ENCODE measurements at places on chromosomes 16 and 17. TPM values are rescaled to one million over a fixed set of nuclear protein-coding genes. Genes with fewer than 3 reads are reported as not detected.

- no peak for DNase-seq
- no peaks in the 10 kb centered on the region for H3K4me1 ChIP-seq
- no peak overlapping the region for H3K27ac ChIP-seq
- no peaks in the 10 kb centered on the region for H3K27me3 ChIP-seq
- H3K36me3 ChIP-seq, result no peaks in the 10 kb centered on the region
These were observed 44.0 kb downstream of the MYH3 start for GRCh38 chr17:10612957-10613744.

DNA sequence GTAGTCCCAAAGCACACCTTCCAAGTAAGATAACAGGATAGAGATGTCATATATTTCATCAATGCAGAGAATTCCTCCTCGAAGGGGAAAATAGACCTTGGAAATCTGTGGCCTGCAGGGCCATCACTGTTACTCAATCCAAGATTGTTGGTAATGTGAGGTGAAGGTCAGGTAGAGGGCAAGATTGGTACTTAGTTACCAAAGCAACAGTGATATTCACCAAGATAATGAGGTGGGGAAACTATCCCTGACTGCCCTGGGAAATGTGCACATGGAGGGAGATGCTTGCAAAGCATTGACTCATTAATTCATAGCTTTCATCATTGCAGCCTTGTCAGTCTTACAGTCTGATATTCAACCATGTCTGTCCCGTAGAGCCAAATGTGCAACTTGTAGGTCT, 234.1 kb upstream of the MON1B start:
- H3K27ac ChIP-seq, result no peak overlapping the region
- no peaks in the 10 kb centered on the region for H3K36me3 ChIP-seq
- no peaks in the 10 kb centered on the region for H3K27me3 ChIP-seq
- DNase-seq, result no peak
- H3K4me3 ChIP-seq, result no peak overlapping the region
- H3K4me1 ChIP-seq, result no peaks in the 10 kb centered on the region

GRCh38 chr17:78438271-78438691, 59.8 kb downstream of the PGS1 start:
- DNase-seq, result no peak
- H3K4me1 ChIP-seq, result no peaks in the 10 kb centered on the region
- H3K4me3 ChIP-seq, result no peak overlapping the region
- no peak overlapping the region for H3K27ac ChIP-seq

DNA sequence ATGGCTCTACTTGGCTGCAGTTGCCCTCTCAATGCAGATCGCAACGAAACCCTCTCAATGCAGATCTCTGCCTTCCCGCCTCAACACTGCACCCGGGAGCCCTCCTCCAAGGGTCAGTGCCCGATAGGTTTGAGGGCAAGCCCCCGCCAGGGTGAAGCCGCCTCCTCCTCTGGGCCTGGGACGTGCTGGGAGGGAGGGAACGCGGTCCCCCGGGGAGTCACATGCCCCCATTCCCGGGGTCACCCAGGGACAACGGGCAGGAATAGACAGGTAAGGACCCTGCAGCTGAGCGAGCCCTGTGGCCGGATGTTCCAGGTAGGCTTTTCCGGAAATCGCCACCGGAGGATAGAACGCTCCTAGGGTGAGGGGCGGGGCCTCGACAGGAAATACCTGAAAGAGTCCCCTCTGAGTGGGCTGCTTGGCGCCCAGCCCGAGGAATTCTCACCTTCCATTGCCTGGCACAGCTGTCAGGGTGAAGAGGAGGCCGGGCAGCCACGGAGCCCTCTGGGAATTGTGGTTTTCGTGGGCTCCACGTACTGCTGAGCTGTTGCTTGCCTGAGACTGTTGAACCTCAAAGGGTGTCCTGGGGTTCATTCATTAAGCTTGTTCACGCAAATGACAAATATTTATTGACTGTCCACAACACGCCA, 12.8 kb downstream of the ZNF174 start:
- H3K4me3 ChIP-seq, result no peak overlapping the region
- H3K36me3 ChIP-seq, result no peaks in the 10 kb centered on the region
- no peak for DNase-seq
- H3K27ac ChIP-seq, result no peak overlapping the region
- H3K27me3 ChIP-seq, result no peaks in the 10 kb centered on the region
- H3K4me1 ChIP-seq, result no peaks in the 10 kb centered on the region

DNA sequence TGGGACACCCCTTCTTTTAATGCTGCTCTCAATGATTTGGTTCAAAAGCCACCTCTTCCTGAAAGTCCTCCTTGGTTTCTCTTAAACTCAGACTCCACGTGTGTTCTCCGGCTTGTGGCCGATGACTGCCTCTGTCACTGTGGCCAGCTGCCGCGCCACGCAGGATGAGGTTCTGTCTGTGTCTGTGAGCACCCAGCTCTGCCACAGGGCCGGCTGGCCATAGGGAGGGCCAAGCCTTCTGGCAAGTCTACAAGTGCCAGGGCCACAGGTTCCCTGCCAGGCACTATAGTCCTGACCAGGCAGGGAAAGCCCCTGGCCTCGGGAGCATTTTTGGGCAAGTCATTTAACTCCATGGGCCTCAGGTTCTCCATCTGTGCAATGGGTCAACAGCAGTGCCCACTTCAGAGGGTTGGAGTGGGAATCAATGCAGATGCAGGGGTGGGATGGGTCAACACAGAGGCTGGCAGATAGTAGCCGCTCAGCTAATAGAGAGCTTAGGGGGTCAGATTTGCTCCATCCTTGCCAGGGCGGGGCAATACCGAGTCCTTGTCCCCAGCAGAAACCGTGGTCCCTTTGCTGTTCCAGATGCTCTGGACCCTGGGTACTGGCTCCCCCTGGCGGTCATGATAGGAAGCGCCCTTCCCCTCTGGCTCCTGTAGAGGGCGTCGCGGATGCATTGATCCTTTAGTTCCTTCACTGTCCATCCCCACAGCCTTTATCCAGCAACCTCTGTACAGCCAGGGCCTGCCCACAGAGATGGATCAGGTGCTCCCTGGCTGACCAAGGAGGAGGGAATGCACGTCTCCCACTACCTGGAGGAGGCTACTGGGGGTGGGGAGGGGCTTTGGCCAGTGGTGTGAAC, 19.3 kb upstream of the ADGRG3 start:
- peak; percentile 52 for DNase-seq
- H3K36me3 ChIP-seq, result no peaks in the 10 kb centered on the region
- no peaks in the 10 kb centered on the region for H3K27me3 ChIP-seq
- H3K27ac ChIP-seq, result peak overlapping the region; percentile 13
- no peak overlapping the region for H3K4me3 ChIP-seq

DNA sequence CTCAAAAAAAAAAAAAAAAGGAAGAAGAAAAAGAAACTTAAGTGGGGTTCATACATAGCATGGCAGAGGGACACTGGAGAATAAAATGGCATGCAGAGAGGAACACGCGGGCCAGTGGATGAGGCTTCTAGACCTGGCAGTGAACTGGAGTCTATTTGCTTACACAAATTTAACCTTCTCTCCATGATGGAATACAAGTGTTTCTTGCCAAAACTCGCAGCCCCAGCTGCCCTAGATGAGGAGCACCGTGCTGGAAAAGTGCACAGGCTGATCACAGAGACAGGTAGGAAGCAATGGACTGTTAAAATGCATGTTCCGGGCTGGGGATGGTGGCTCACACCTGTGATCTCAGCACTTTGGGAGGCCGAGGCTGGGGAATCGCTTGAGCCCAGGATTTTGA, 9.3 kb downstream of the SSTR2 start:
- H3K27me3 ChIP-seq, result no peaks in the 10 kb centered on the region
- no peaks in the 10 kb centered on the region for H3K36me3 ChIP-seq
- no peak for DNase-seq
- no peaks in the 10 kb centered on the region for H3K4me1 ChIP-seq
- no peak overlapping the region for H3K4me3 ChIP-seq

- no peak overlapping the region for H3K27ac ChIP-seq
- H3K4me3 ChIP-seq, result peak overlapping the region; percentile 60
- no peak for DNase-seq
- H3K36me3 ChIP-seq, result no peaks in the 10 kb centered on the region
- H3K27me3 ChIP-seq, result no peaks in the 10 kb centered on the region
- peaks cover 37% of the 10 kb centered on the region for H3K4me1 ChIP-seq
These were observed 2.3 kb upstream of the NT5M start for GRCh38 chr17:17300624-17301568.

GRCh38 chr17:78993241-78993956, 13.7 kb upstream of the LGALS3BP start:
- H3K36me3 ChIP-seq, result peaks cover 13% of the 10 kb centered on the region
- H3K4me3 ChIP-seq, result no peak overlapping the region
- no peaks in the 10 kb centered on the region for H3K27me3 ChIP-seq
- H3K4me1 ChIP-seq, result no peaks in the 10 kb centered on the region
- H3K27ac ChIP-seq, result no peak overlapping the region

GRCh38 chr17:43911904-43912303, 4.6 kb upstream of the MPP2 start:
- H3K36me3 ChIP-seq, result no peaks in the 10 kb centered on the region
- peaks cover 2% of the 10 kb centered on the region for H3K4me1 ChIP-seq
- H3K27me3 ChIP-seq, result peaks cover 13% of the 10 kb centered on the region
- no peak overlapping the region for H3K4me3 ChIP-seq

GRCh38 chr16:70483426-70483825, 29.0 kb downstream of the FCSK start:
- no peaks in the 10 kb centered on the region for H3K27me3 ChIP-seq
- peaks cover 25% of the 10 kb centered on the region for H3K36me3 ChIP-seq
- H3K27ac ChIP-seq, result peak overlapping the region; percentile 46
- peaks cover 9% of the 10 kb centered on the region for H3K4me1 ChIP-seq
- DNase-seq, result peak; percentile 59

- H3K27ac ChIP-seq, result no peak overlapping the region
- no peak overlapping the region for H3K4me3 ChIP-seq
- DNase-seq, result no peak
- no peaks in the 10 kb centered on the region for H3K27me3 ChIP-seq
These were observed 18.6 kb upstream of the MED13 start for GRCh38 chr17:62083651-62084050.

- H3K4me3 ChIP-seq, result no peak overlapping the region
- peaks cover 54% of the 10 kb centered on the region for H3K4me1 ChIP-seq
- H3K36me3 ChIP-seq, result 0 out of 2 replicates have a peak, but pooled peaks cover 11% of the 10 kb centered on the region
- peak overlapping the region; percentile 62 for H3K27ac ChIP-seq
- DNase-seq, result no peak
These were observed 141.6 kb downstream of the CCDC182 start for GRCh38 chr17:57603546-57603945.

DNA sequence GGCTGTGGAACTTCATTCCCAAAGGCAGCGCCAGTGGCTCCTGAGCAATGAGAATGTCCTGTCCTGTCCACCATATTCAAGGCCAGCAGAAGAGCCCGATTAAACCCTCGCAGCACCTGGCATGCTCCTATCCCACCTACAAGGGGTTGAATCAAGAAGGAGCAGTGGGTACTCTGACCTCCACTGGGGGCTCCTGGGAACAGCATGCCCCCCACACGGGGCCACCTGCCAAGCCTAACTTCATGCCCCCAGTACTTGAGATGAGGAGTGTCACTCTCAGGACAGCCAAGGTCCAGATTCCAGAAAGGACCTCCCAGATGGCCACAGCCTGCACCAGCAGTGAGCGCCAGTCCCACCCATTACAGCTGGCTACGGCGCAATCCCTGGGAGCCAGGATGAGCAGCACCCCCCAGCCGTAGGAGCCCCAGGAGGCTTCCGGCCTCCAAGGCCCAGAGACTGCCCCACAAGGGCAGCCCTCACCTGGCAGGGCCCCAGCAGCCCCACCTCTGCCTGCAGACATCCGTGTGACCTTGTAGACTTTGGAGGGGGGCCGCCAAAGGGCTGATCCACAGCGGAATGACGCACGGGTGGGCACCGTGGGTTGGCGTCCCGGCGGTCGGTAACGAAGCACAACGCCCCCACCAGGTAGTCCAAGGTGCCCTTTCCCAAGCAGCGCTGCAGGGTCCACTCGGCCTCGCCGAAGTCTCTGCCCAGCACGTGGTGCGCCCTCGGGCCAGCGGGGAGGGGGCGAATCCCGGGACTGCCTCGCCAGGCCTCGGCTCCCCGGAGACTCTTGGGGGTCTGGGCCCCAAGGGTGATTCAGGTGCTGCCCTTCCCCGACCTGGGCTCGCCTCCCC, 1.0 kb upstream of the MPDU1 start:
- H3K36me3 ChIP-seq, result peaks cover 17% of the 10 kb centered on the region
- no peak for DNase-seq
- peak overlapping the region; percentile 75 for H3K4me3 ChIP-seq
- no peaks in the 10 kb centered on the region for H3K27me3 ChIP-seq
- peak overlapping the region; percentile 99 for H3K27ac ChIP-seq

GRCh38 chr17:28871056-28871579, 16.3 kb downstream of the ERAL1 start:
- no peaks in the 10 kb centered on the region for H3K36me3 ChIP-seq
- H3K27ac ChIP-seq, result peak overlapping the region; percentile 61
- H3K4me3 ChIP-seq, result no peak overlapping the region

- no peaks in the 10 kb centered on the region for H3K4me1 ChIP-seq
- no peaks in the 10 kb centered on the region for H3K27me3 ChIP-seq
- H3K4me3 ChIP-seq, result no peak overlapping the region
- no peaks in the 10 kb centered on the region for H3K36me3 ChIP-seq
- DNase-seq, result no peak
These were observed 299.8 kb upstream of the SALL1 start for GRCh38 chr16:51450909-51451308.

GRCh38 chr16:20291208-20292206, 35.8 kb downstream of the GP2 start:
- H3K4me1 ChIP-seq, result no peaks in the 10 kb centered on the region
- H3K27ac ChIP-seq, result no peak overlapping the region
- H3K27me3 ChIP-seq, result no peaks in the 10 kb centered on the region
- DNase-seq, result no peak
- no peak overlapping the region for H3K4me3 ChIP-seq

- DNase-seq, result no peak
- peak overlapping the region; percentile 92 for H3K27ac ChIP-seq
- peaks cover 6% of the 10 kb centered on the region for H3K36me3 ChIP-seq
- no peaks in the 10 kb centered on the region for H3K27me3 ChIP-seq
- H3K4me3 ChIP-seq, result peak overlapping the region; percentile 87
These were observed 438 bp downstream of the GRN start for GRCh38 chr17:44345454-44346026.

The BFAR gene
- total RNA-seq, result 45.4 TPM

The HSF4 gene
- total RNA-seq, result 5.5 TPM

The KRT34 gene
- not detected for total RNA-seq

The LHX1 gene
- not detected for total RNA-seq

The PRSS53 gene
- 2.6 TPM for total RNA-seq

The CFAP97D1 gene
- total RNA-seq, result not detected

The IKZF3 gene
- total RNA-seq, result 96.4 TPM

The CNEP1R1 gene
- 13.7 TPM for total RNA-seq

The SLC16A6 gene
- 8.1 TPM for total RNA-seq
